ENCODE measurements at places on chromosomes 3 and 15. TPM values are rescaled to one million over a fixed set of nuclear protein-coding genes. Genes with fewer than 3 reads are reported as not detected.
A peak's percentile ranks its signal among the peaks of the same experiment; 100 is the strongest.

- DNase-seq: peak; percentile 14
Observed at GRCh38 chr3:195522254-195523023, 20.7 kb downstream of the PPP1R2 start.

GRCh38 chr15:95131131-95131556 lies 899.8 kb downstream of the MCTP2 start:
- no peak for DNase-seq

DNA sequence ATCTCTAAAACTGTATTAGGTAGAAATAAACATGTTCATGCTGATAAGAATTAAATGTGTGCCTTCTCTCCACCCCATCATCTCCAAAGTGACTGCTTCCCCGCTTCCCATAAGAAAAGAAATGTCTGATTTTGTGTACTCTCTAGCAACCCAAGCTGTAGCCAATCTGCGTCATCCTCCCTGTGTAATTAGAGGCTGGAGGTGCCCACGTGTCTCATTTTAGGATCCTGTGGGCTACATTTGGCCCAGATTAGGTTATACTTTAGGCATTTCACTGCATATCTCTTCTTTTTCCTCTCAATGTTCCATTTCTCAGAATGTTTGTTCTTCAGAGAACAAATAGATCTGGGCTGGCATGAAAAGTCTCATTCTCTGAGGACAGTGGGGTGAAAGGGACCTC lies 19.3 kb upstream of the ZNF148 start:
- no peak for DNase-seq

GRCh38 chr3:72176537-72177041 lies 391.6 kb upstream of the PROK2 start:
- no peak for DNase-seq

DNA sequence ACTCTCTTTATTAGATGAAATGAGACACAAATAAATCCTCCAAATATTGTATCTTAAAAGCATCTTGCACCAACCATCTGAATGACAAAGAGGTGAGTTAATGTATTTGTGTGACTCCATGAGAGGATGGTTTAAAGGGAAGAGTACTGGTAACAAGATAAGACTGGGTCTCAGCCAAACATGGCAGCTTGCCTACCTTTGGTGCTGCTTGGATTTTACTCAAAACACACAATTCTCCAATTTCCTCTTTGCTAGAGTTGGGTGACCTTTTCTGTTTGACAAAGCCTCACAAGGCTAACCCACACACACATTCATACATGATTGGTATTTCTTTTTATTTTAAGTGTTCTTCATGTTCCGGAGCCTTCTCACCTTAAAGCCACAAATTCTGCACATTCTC lies 506.4 kb downstream of the FGF12 start:
- DNase-seq: no peak

DNA sequence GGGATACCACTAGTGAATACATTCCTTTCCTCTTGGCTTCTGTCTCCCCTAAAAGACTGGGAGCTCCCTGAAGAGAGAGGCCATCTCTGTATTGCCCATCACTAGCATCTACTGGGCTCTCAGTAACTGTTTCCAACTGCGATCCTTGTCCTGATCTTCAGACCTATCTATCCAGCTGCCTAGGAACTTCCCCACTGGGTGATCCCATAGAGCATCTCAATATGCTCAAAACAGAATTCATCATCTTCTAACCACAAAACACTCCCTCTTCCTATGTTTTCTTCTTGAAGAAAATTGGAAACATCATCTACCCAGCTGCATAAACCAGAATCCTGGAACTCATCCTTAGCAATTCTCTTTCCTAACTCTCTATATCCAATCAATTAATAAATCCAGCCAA lies 54.6 kb downstream of the PLD1 start:
- no peak for DNase-seq

DNA sequence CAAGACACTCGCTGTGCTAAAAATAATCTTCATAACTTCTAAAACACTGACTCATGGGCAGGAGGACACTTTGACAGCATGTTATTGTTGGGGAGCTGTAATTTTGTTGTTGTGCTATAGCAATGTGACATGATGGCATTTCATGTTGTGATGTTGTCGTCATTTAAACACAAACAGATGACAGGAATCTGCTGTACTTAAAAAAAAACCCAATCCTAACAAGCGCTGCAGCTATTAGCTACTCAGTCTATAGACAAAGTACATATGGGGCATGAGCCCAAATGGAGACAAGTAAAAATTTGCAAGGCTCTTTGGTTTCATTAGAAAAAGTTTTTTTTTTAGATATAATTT lies 828 bp upstream of the ATOSA start:
- DNase-seq: peak; percentile 46

GRCh38 chr3:152769523-152769922 lies 65.4 kb upstream of the P2RY1 start:
- peak; percentile 2 for DNase-seq

GRCh38 chr15:36831904-36832287 lies 252.5 kb downstream of the CDIN1 start:
- DNase-seq: peak; percentile 22

DNA sequence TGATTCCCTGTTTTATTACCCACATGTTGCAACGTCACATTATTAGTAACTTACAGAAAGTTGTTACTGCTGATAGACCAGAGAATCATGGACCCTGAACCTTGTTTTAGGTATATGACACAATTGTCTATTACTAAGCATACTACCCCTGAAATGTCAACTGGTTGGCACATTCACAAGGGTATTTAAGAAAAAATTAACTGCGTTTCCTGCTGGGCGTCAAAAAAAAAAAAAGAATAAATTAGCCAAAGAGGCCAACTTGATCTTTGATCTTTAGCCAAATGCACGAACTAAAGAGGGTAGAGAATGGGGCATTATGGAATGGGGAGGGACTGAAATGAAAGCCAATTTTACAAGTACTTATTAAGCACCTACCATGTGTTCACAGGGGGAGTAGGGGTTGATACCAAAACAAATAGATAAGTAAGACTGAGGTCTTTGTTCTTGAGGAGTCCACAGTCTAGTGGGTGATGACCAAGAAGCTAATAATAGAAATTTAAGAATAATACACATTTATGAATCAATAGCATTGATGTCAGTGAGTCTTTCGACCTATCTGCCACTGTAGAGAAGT lies 17.8 kb upstream of the MUC13 start:
- no peak for DNase-seq

DNA sequence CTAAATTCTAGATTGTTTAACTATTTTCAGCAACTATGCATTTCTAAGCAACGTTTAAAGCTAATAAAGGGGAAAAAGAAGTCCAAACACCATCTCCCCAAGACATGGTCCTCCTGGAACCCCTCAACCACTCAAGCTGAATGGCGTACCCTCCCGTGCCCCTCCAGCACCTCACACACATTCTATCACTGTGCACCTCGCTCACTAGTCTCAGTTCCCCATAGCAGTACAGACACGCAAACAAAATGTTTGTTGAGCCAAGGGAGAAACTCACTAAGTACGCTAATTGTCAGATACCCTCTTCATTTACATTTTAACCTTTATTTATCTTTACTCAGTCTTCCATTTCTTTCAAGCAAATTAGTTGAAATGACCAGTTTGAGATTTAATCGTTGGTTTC lies 48.8 kb downstream of the ACAP2 start:
- DNase-seq: no peak

DNA sequence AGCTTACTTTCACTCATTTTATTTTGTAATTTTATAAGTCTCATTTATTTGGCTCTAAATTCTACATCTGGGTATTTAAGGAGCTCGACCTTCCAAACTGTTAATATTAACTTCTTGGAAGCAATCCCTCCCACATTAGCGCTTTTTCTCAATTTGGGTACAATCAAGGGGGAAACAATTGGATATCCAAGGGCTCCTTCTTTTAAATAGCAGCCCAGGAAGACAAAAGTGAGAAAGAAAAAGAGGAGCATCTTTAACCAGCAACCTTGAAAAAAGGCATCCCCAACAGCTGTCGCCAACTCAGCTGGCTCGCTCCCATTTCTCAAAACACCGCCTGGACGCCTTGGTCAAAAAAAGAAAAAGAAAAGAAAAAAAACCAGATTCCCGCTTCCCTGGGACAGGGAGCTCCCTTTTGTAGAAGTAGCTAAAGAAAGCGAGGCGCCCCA lies 873 bp downstream of the C3orf70 start:
- peak; percentile 18 for DNase-seq

- DNase-seq: no peak
Observed at GRCh38 chr3:21789730-21790129, 38.7 kb upstream of the ZNF385D start.

GRCh38 chr3:197029511-197030167 lies at the start of gene MELTF:
TSS of gene MELTF (minus strand) at chr3:197029817. CDS start at chr3:197029702, 115 bp downstream.
- DNase-seq: peak; percentile 73

DNA sequence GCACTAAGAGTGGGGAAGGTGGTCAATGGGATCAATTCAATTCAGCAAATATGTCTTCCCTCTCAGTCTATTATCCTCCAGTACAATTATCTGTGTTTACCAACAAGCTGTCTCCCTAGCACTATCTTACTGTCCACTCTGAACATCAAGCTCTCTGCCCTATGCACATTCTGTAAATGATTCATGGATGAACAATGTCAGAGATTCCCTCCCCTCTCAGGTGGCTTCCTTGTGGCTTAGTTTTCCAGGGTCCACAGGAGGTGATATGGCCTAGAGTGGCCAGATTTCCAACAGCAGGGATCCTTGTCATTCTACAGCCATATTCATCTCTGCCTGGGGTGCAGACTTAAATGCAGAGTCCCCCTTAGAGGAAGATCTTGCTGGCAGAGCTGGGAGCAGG lies 225.1 kb downstream of the UACA start:
- DNase-seq: no peak

SLC28A2 gene
- not detected for total RNA-seq

P2RY1 gene
- not detected for total RNA-seq

CHRM5 gene
- 0.06 TPM for total RNA-seq

ADPRH gene
- total RNA-seq: 13.3 TPM

CDCP1 gene
- 23.0 TPM for total RNA-seq

ARL6IP5 gene
- 119 TPM for total RNA-seq

DLL4 gene
- total RNA-seq: 0.17 TPM

SYNPR gene
- total RNA-seq: not detected

ESYT3 gene
- 1.0 TPM for total RNA-seq

ZDHHC19 gene
- total RNA-seq: not detected

DNAJA4 gene
- not detected for total RNA-seq

NRG4 gene
- not detected for total RNA-seq

Data from LHCN-M2 (cell line).